NCI-H2029 treated with DMSO at 0.1 percent for 48 hours (cell line): ENCODE measurements at places on chromosomes 16 and 17.
A peak's percentile ranks its signal among the peaks of the same experiment; 100 is the strongest.

DNA sequence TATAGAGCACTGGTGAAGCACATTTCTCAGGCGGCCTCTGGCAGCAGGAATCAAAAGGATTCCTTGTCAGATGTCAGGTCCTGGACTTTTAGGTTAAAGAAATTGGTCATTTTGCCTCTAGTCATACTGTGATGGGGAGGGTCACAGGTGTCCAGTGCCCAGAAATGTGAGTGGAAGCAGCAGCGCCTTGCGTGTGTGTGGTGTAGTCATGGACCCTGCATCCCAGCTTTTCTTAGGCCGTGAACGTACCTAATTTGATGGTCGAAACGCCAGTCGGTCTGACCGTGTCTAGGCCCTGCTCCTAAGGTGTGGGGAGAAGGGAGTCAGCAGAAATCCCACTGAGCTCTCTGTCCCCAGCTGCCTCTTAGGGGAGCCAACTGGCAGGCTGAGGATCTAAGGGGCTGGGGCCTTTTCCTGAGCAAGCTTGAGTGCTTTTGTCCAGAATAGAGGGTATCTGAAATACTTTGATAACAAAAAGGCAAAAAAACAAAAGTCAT is 32.0 kb downstream of the POLR3E start:
- no peak for DNase-seq

DNA sequence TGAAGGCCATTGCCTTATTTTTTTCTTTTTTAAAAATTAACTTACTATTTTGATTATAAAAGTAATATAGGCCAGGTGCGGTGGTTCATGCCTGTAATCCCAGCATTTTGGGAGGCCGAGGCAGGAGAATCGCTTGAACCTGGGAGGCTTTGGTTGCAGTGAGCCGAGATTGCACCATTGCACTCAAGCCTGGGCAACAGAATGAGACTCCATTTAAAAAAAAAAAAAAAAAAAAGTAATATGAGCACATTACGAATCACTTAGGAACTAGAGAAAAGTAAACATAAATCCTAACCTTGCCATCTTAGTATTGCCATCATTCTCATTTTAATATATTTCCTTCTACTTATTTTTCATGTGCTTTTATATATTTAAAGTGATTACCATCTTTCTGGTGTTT is 12.9 kb upstream of the TACO1 start:
- no peak for DNase-seq

DNA sequence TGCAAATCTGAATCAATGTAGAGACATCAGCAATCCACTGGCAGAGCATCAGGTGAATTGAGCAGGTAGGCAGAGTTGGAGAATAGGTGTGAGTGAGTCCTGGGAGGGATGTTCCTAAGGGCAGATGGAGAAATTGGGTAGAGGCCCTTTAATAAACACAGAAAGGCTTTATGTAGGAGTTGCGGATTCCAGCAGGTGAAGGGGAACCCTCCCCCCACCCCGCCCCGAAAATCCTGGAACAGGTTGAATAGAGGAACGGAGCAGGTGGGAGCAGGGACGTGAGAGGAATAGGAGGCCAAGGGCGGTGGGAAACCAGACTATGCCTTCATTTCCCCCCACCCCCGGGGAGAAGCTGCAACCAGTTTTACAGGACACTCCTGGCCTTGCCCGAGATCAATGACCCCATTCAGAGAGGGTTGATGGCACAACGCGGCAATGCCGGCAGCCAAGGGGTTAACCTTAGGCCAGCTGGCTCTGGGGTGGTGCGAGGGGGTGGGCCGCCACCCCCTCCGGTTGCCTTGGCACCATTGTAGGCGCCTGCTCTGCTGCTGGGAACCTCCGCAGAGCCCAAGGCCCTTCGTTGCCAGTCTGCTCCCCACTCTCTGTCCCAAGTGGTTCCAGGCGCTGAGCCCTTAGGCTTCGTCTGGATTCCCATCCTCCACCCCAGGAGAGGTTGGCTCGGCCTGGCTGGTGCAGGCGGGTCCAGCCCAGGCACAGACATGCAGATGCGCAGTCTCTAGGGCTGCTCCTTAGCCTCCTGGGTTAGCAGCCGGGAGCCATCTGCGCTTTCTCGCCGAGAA is 814 bp upstream of the RUNDC3A start:
- DNase-seq = no peak

DNA sequence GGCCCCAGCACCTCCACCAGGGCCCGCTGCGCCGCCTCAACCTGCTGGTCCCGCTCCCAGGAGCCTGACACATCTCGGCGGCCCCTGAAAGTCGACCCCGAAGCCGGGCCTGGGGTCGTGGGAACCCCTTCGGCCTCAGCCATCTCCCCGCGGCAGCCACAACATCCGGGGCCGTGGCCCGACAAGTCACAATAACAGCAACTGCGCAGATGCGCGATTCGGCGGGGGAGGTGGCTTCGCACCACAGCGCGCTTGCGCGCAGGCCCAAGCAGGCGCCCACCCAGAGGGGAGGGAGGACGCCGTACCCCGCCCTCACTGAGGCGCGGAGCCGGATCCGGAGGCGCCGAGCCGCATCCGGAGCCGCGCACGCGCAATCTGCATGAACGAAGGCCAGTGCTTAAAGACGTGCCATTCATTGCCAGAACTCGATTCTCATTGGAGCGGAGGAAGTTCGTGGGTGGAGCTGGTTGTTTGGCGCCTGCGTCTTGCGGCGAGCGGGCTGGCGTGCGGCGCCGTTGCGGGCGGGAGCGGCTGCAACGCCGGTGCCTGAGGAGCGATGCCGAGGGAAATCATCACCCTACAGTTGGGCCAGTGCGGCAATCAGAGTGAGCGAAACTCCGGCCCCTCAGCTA is at the start of the genes RETREG3 and TUBG1:
TSS of gene RETREG3 (minus strand) at position 193 of the 632 bp plus-strand sequence. CDS start at position 143, 50 bp downstream.
TSS of gene TUBG1 (plus strand) at position 502 of the 632 bp plus-strand sequence. CDS start at position 557, 55 bp downstream.
- DNase-seq = peak; percentile 89

- DNase-seq = no peak
Observed at GRCh38 chr16:70715860-70716357, 30.1 kb upstream of the MTSS2 start.

DNA sequence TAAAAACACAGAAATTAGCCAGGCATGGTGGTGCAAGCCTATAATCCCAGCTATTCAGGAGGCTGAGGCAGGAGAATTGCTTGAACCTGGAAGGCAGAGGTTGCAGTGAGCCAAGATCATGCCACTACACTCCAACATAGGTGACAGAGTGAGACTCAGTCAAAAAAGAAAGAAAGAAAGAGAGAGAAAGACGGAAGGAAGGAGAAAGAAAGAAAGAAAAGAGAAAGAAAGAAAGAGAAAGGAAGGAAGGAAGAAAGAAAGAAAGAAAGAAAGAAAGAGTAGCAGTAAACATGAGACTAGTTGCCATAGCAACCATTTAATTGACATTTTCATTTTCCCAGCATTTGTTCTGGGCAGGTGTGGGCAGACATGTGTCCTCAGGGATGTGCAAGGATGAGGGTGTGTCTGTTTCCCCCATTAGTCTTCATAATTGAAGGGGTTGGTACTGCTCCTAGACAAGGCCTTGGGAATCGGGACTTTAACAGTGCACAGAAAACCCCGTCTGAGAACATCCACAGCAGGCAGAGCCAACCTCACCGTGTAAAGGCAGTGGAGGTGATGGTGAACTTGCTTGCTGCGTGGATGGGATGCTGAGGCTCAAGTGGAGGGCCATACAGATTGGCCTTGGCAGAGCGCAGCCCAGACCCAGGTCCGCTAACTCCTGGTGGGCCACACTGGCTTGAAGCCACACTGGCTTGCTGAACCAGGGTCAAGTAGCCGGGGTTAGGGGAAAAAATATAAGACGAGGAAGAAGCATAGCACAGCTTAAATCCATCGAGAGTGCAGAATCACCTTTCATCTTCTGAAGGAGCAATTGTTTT is 35.2 kb upstream of the KIFC3 start:
- DNase-seq = no peak

- DNase-seq = no peak
Observed at GRCh38 chr17:36728030-36728991, 126.9 kb downstream of the MRM1 start.

- no peak for DNase-seq
Observed at GRCh38 chr17:78416791-78417530, 38.5 kb downstream of the PGS1 start.

GRCh38 chr17:40552806-40553693 is 12.2 kb downstream of the CCR7 start:
- no peak for DNase-seq

DNA sequence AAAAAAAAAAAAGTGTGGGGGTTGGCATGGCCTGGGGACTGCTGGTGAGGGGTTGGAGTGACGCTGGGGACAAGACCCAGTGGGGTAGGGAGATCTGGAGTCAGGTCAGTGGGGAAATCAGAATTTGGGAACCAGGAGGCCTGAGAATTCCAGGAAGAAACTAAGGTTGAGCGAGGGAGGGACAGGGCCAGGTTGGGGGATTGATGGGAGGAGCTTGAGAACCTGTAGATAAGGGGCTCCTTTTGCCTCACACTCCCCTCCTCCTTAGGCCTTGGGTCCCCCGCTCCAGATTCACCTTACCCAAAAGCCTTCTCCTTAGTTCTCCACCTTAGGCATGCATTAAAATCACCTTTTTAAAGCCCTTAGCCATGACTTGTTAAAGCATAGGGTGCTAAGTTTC is 8.3 kb upstream of the PYDC1 start:
- no peak for DNase-seq

DNA sequence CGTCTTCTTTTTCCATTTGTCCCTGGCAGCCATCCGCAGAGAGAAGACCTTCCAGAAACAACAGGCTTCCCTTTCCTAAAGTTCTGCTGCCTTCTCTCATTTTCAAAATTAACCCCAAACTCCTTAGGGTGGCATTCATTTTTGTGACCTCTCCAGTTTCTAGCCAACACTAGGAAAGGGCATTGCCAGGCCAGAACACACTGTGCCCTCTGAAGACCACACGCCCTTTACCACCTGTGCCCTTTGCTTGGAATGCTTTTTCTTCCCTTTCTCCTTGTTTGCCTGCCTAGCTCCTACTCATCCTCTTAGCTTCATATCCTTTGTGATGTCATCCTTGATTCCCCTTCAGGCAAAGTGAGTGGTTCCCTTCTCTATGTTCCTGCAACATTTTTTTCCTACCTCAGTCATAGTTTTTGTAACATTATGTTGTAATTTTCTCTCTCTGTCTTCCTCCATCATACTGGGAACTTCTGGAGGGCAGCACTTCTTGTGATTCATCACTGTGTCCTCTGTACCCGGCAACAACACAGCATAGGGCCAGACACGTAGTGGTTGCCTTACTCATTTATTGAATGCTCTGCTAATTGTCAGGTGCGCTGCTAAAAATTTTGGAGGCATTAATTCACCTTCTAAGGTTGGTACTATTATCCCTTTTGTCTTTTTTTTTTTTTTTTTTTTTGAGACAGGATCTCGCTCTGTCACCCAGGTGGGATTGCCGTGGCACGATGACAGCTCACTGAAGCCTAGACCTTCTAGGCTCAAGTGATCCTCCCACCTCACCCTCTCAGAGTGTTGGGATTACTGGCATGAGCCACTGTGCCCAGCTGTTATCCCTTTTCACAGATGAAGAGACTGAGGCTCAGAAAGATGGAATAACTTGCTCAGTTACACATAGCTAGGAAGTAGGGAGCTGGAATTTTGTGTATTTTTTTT is 1.0 kb downstream of the KAT8 start:
- no peak for DNase-seq

DNA sequence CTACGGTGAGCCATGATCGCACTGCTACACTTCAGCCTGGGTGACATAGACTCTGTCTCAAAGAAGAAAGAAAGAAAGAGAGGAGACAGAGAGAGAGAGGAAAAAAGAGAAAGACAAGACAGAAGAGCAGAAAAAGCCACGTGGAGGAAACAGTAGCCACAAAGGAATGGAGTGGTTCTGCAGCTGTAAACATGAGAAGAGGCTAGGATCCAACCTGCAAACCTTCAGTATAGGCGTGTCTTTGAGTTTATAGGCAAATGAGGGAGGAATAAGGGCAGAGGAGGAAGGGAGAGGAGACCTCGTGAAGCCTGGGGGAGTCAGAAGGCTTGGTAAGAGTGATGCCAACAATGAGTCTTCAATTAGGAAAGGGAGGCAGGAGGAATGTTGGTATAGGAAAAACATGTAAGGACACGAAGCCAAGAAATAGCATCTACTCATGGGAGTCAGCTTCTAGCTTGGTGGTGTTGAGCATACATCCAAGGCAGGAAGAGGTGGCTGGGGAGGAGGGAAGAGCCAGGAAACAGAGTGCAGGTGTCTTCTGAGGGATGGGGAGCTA is 3.9 kb downstream of the MED9 start:
- DNase-seq = no peak

DNA sequence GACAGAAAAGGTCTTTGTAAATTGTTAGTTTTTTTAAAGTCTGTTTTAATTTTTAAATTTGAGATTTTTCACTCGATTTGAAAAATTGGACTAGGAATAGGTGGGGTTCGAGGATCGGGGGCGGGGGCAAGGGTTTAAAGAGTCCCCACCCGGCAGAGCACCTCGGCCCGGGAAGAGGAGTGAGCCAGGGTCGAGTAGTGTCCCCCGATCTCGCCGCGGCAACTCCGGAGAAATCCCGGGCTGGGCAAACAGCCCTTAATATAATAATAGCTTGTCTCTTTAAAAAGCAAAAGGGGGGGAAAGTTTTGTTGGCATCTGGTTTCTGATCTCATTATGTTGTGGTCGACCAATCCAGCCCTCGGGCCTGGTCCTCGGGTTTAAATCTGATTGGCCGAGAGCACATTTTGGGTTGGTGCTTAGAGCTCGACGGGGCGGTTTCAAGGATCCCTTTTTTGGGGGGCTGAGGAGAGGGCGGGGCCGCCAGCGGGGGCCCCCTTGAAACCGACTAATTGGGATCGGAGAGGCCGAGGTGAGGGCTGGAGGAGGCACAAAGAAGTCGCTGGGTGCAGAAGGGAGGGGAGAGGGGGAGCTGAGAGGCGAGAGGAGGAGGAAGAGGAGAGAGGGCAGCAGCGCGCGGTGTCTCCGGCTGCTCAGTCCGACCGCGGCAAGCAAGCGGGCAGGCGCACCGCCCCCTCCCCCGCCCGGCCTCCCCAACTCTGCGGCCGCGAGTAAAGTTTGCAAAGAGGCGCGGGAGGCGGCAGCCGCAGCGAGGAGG is at the start of gene FZD2:
TSS of gene FZD2 (plus strand) at position 653 of the 775 bp plus-strand sequence. CDS start 205 bp downstream, outside the sequence.
- DNase-seq = peak; percentile 74

DNA sequence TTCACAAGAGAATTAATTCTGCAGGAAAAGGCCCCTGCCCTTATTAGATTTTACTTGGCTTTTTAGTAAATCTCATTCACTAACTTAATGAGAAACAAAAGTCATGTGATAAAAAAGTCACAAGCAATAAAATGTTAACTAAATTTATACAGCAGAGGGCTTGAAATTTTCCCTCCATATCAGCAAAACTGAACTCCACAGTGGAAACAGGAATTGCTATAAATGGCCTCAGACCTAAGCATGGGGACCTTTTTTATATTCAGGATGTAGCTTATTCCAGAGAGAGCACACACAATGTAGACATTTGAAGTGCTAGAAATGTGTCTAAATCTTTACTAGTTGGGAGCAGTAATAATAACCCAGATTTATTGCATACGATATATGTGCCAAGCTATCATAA is 291.5 kb downstream of the C16orf95 start:
- no peak for DNase-seq
